Tibial nerve (tissue), 4 donors: ENCODE measurements at places on chromosomes 2 and 18.

DNA sequence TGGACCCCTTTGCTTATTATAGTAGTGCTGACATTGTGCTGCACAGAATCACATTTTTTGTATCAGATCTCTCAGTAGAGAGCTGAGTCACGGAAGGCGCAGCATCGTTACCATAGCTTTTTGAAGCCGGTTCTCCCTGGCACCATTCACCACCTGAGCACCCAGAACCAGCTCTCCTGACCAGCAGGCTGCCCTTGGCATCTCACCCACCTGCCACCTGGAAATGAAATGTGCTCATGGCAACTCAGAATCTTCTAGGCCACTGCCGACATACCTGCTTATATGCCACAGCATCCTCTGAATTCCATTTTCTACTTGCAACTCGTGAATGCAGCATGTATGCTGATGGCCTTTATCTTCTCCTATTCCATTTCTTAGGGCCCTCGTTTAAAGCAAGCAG lies 62.7 kb downstream of the COA5 start:
- DNase-seq, result no peak

DNA sequence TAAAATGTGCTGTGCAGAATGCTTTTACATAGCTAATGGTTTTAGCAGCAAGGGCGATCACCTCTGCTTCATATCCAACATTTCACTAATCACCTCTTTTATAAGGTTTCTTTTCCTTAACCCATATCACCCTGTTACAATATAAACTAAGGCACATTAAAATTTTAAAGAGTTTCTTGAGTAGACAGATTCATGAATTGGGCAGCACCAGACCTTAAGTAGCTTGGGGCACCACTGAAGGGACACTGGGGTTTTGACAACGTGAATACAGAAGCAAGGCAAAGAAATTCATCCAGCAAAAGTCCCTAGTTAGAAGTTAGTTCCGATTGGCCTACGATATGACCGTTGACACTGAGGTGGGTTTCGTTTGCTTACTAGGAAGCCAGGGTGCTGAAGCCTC lies 44.0 kb upstream of the RALBP1 start:
- DNase-seq, result no peak

DNA sequence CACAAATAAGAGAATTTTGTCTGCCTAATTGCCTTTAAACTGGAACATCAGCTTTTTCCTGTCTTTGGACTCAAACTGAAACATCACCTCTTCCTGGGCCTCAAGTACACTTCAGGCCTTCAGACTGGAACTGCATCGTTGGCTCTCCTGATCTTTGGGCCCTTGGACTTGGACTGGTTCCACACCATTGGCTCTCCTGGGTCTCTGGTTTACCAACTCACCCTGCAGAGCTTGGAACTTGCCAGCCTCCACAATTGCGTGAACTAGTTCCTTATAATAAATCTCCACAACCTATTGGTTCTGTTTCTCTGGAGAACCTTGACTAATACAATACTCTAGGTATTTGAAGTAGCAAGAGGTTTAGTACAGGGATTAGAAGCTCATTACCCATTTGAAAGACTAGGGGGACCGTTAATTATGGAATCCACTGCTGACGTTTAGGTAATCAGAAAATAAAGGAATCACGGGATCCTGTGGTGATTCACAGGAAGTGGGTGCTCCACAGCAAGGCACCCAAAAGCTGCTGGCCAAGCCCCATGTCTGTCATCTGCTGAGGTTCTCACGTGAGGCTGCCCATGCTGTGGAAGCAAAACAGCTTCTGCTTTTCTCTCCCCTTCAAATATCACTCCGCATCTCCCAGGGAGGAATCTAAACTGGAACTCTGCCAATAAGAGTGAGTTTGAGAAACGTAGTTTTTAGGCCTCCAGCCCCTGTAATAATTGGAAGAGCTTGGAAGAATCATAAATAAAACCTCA lies 20.0 kb upstream of the SGPP2 start:
- DNase-seq, result no peak

- no peak for DNase-seq
These were observed 128.8 kb downstream of the ZNF521 start for GRCh38 chr18:25223211-25223610.

GRCh38 chr2:215615803-215616174 lies 179.9 kb upstream of the FN1 start:
- no peak for DNase-seq

DNA sequence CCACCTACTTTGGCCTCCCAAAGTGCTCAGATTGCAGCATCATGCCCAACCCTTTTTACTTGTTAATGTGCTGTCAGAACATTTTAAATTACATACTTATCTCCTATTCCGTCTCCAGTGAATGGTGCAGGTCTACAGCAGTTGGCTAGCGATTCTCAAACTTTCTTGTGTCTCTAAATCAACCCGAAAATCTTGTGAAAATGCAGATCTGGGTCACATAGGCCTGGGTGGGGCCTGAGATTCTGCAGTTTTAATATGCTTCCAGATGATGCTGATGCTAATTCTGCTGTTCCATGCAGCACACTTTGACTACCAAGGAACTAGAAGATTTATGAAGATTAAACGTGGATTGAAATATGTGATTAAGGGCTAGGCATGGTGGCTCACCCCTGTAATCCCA lies 14.8 kb upstream of the ACSL3 start:
- no peak for DNase-seq

GRCh38 chr2:217685255-217685605 lies 317.6 kb downstream of the TNS1 start:
- peak; percentile 64 for DNase-seq

DNA sequence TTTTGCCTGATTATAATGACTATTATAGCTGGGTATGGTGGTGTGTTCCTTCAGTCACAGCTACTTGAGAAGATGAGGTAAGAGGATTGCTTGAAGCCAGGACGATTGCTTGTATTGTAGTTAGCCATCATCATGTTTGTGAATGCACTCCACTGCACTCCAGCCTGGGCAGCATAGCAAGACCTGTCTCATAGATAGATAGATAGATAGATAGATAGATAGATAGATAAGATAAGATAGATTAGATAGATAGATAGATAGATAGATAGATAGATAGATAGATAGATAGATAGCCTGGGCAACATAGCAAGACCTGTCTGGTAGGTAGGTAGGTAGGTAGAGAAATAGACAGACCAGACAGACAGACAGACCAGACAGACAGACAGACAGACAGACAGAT lies 127.3 kb downstream of the MGAT5 start:
- no peak for DNase-seq

GRCh38 chr18:23243178-23243577 lies 107.9 kb downstream of the CABLES1 start:
- DNase-seq, result no peak

DNA sequence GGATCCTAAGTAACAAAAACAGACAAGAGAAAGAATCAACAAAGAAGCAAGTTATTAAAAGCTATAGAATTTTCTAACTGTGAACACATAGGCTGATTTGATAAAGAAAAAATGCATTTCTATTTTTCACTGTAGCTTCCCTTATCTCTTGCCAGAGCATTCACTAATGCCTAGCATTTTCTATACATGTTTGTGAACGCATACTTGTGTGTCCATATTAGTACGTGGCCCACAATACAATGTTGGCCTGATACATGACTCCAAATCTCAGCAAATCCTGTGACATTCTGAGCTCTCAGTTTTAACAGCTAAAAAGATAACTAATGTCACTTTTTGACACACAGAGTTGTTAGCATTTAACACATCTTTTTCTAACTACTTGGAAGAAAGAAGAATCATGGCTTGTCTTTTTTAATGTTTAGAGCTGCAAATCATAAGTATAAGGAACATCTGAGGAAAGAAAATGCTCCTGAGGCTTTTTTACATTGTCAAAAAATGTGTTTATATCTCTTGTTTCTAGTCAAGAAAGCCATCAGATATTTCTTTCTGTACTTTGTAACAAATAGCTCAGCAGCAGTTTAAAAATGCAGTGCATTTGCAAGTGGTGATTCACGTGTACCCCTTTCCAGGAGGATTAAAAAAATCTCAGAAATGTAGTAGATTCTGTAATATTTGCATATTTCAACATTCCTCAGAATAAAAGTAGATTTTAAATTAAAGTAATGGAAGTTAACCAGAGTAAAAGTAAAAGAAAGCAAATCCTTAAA lies 1646.8 kb upstream of the TMEFF2 start:
- no peak for DNase-seq

GRCh38 chr2:215693193-215693998 lies 257.5 kb upstream of the FN1 start:
- DNase-seq, result no peak

DNA sequence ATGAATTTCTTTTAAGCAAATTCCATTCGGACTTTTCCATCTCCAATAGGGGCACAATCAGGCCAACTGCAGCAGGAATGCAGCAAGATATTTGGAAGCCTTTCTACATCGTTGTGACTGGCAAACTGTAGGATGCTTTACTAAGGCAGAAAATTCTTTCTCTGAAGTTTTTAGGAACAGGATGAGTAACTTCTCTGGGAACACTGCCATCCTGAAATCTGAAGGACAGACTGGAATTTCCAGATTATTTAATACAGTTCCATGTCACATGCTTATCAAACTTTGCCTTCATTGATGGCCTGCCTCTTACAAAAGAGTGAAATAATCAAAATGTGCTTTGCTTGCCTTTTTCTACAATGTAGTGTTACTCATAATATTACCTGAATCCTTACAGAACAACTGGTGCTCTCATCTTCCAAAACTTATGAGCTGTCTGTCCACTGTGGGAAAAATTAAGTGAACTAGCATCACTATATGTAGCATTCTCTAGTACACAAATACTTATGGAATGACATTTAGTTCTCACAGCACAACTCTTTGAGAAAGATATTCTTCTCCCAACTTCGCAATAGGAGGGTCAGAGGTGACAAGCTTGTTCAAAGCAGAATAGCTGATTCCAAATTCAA lies 32.0 kb upstream of the MAP2 start:
- no peak for DNase-seq

- DNase-seq, result no peak
These were observed 4.6 kb downstream of the INHA start for GRCh38 chr2:219576505-219577388.

DNA sequence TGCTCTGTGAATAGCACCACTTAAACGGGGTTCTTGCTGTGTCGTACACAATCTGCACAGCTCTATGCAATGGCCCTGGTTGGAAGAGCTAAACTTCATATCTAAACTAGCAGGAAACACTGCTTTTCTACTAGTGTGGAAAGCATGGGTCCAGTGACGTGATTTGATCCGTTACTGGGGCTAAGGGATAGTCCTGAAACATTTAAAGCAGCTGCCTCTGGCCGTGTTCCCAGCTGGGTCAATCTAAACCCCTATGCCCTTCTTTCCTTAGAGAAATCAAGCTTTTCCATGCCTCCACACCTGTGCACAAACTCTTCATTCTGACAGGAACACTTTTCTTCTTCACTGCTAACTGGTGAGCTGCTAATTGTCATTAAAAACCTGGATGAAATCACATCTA lies 5.4 kb upstream of the IGFBP5 start:
- no peak for DNase-seq

DNA sequence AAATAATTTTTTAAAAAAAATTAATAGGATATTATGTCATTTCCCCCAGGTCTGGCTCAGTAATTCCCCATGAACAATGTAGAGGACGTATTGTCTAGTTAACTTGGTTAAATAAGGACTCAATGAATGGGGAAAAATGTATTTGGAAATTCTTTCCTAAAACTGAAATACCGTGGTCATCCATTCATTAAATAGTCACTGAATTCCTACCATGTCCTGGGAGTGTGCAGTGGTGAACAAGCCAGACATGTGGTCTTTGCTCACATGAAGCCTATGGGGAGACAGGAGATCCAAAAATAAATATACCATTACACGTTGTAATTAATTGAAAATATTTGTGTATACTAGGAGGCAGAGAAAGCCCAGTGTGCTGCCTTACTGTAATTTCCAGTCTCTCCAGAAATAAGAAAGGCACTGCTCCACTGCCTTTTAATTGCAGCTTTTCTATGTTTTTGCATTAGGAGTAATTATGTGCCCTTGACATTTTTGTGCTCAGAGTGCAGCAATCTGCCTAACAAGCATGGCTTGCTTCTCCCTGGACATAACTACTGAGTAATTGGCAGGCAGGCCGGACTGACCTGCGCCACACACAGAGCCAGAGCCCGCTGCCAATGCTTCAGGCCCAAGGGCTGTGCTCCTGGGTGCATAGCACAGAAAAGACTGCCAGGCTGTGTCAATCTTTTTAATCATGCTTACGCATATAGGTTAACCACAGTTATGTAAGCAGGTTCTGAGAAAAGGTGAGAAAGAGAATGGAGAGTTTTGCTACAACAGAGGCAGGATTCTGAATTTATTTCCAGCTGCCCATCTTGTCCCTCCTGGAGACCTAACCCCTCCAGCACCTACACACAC lies 22.2 kb upstream of the TTC39C start:
- no peak for DNase-seq

DNA sequence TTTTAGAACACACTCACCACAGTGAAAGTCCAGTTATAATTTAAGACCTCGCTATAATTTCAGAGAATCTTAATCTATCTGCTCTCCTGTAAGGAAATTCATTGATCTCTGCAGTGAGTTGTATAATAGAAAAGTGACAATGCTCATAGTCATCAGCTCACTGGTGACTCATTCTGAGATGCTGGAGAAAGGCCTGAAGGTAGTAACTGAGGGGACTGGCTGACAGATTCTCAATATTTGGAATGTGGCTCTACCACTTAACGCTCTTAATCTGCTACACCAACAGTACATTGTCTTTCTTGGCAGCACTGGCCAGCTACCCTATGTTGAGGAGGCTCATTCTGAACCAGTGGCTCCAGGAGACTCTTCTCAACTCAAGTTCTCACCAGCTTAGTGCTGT lies 246.1 kb downstream of the RPRM start:
- no peak for DNase-seq

- DNase-seq, result no peak
These were observed 10.4 kb downstream of the CIB4 start for GRCh38 chr2:26630669-26631360.

- no peak for DNase-seq
These were observed 313.9 kb downstream of the EXOC6B start for GRCh38 chr2:72511906-72512305.

- DNase-seq, result no peak
These were observed 112.2 kb downstream of the CPO start for GRCh38 chr2:207051385-207051965.

DNA sequence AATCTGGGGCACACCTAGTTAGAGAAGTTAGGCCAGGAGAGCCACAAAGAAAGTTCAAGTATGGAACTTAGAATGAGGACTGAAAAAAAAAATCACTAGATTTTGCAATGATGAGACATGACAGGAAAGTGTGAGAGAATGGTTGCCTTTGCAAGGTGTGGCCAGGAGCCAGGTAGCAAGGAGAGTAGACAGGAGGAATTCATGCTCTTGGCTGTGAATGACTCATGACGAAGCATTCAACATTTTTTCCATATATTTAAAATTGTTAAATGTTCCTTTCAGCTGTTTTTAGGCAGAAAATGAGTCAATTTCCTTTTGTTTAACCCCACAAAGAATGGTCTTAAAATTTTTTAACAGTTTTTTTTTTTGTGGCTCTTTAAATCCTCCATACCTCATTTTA lies 636.9 kb downstream of the PLCL1 start:
- no peak for DNase-seq

GRCh38 chr2:134736167-134736880 lies 17.5 kb upstream of the TMEM163 start:
- no peak for DNase-seq

- no peak for DNase-seq
These were observed 29.3 kb upstream of the NFATC1 start for GRCh38 chr18:79366177-79367094.

- no peak for DNase-seq
These were observed 17.2 kb upstream of the NAPG start for GRCh38 chr18:10508591-10508990.

GRCh38 chr2:241618296-241618805 lies 18.6 kb downstream of the THAP4 start:
- DNase-seq, result no peak
